ENCODE measurements at places on chromosomes 12 and 14.

GRCh38 chr14:25953532-25954139 lies 644.2 kb downstream of the NOVA1 start:
- no peak for DNase-seq

DNA sequence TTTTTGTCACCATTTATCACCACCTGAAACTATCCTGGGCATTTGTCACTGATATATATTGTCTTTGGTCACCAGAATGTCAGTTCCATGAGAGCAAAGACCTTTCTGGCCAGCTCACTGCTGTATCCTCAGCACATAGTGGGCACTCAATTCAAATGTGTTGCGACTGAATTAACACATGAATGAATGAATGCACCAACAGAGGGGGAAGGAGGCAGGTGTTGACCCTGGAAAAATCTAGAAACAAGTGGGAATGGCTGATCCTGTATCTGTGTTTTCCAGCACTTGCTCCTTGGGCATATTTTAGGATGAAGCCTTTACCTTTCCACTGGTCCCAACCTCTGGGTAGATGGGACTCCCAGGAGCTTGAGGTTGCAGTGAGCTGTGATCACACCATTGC lies 3.4 kb upstream of the NCOR2 start:
- no peak for DNase-seq

DNA sequence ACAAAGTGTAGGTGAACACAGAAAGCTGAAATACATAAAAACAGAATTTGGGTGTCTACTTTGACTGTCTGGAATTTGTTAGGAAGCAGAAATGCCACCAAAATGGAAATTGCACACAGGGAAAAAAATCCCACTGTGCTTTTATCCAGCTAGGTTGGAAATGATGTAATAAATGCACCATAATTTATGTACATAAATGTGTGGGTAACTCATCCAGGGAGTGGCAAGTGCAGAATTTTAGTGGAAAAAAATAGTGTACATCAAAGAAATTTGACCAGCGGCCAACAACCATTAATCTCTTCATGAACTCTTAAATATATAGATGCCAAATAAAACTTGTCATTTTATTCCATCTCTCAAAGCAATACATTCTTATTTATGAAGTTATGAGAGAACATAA lies 105.6 kb downstream of the LLPH start:
- DNase-seq = no peak

DNA sequence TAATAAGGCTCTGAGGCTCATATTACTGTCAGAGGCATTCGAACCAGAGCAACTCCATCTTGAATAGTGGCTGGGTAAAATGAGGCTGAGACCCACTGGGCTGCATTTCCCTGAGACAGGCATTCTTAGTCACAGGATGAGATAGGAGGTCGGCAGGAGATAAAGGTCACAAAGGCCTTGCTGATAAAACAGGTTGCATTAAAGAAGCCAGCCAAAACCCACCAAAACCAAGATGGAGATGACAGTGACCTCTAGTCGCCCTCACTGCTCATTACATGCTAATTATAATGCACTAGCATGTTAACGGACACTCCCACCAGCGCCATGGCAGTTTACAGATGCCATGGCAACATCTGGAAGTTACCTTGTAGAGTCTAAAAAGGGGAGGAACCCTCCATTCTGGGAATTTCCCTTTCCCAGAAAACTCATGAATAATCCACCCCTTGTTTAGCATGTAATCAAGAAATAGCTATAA lies 18.1 kb upstream of the PRICKLE1 start:
- no peak for DNase-seq

- DNase-seq = no peak
Measured at GRCh38 chr12:13124656-13125505, 21.4 kb upstream of the GSG1 start.

DNA sequence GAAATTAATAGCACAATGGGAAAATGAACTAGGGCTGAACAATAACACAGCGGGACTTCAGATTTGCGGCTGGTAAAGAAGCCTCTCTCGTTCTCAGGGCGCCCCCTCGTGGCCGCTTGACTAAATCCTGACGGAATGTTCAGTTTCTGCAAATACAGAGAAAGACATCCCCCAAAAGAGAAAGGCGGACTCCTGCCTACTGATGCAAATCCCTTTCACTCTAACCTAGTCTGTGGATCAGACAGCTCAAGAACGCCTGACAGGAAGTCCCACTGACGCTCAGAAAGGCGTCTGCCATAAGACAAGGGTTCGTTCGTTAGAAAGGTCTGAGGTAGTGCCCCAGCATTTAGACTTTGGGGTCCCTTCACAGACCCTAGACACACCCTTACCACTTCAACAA lies 2.5 kb downstream of the NUAK1 start:
- DNase-seq = peak; percentile 23

GRCh38 chr14:96001866-96002497 lies 37.2 kb upstream of the C14orf132 start:
- DNase-seq = no peak

- DNase-seq = no peak
Measured at GRCh38 chr12:59634254-59634653, 38.4 kb downstream of the SLC16A7 start.

DNA sequence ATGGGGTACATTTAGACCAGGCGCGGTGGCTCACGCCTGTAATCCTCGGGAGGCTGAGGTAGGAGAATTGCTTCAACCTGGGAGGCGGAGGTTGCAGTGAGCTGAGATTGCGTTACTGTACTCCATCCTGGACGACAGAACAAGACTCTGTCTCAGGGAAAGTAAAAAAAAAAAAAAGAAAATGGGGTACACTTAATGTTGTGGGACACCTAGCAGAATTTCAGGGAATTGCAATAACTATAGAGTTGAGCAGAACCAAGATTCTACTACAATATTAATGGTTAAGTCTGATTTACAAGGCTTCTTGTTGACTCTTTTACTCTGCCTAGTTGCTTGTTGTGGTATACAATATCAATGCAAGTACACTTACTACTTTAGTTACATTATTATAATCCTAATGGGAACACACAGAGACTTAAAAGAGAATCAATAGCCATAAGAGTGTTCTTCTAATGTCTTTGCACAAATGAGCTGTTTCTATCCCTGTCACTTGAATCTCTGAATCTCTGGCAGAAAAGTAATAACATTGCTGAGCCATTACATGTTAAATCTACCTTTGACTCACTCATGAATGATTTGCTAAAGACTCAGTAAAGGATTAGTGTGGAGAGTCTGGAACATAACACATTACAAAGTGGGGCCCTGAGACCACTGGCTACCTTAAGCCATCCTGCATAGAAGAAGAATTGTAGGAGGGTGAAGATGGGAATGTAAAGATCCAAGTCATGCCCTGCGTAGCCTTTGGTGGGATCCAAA lies 22.7 kb downstream of the BEST3 start:
- no peak for DNase-seq

DNA sequence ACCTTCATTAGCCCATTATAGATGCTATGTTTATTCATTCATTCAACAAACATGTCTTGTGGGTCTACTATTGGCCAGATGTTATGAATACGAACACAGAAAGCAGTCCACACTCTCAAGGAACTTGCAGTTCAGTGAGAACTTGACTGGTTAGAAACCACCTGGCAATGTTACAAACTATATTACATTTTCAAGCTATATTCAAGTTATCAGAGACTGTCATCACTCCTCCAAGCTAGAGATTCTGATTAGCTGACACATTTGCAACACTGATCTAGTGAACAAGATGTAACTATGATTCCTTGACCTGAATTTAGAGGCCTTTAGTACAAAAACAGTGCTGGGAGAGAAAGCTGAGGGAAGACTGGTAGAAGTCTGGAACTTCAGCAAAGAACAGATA lies 170.7 kb upstream of the EEA1 start:
- no peak for DNase-seq

GRCh38 chr12:63304887-63305316 lies 153.9 kb upstream of the AVPR1A start:
- DNase-seq = no peak

- DNase-seq = no peak
Measured at GRCh38 chr12:17017402-17017801, 411.4 kb upstream of the LMO3 start.

- DNase-seq = no peak
Measured at GRCh38 chr12:52250048-52250990, 17.3 kb downstream of the KRT7 start.

GRCh38 chr12:87775784-87776183 lies 253.4 kb downstream of the C12orf50 start:
- DNase-seq = no peak

- no peak for DNase-seq
Measured at GRCh38 chr12:68259318-68259940, 6.0 kb upstream of the IL22 start.

GRCh38 chr14:22807432-22808087 lies 7.7 kb downstream of the SLC7A7 start:
- DNase-seq = no peak

DNA sequence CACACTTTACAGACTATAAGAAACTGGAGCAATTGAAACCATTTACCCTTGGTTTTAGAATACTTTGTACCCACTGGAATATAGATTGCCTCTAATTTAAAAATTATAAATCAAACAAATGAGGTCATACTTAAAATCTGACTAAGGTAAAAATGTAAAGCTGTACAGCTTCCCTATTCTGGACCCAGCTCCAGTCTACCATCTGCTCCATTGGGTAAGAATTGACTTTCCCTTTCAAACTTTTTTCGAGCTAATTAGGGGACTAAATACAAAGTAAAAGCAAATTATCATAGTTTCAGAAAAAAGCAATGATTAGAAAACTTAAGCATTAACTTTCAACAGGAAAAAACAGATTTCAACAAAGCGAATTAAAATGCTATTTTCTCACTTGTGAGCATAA lies 4.3 kb downstream of the KRR1 start:
- DNase-seq = no peak

DNA sequence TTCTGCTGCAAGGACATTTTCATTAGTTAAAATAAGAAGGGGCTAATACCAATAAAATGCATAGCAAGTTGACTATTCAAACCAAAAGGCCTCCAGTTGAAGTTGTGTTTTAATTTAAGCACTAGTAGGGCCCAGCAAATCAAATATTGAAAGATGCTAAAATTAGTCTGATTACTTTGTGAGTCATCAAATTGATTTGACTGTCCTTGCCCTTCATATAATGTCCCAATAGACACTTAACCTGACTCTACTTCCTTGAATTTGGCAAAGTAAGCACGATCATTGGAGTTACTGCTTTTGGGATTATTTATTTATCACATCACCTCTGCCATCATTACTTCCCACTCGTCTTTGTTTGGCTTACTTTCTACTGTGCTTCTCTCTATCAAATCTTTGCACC lies 798.5 kb downstream of the DIO2 start:
- DNase-seq = no peak

- no peak for DNase-seq
Measured at GRCh38 chr12:21831791-21832344, 57.4 kb upstream of the KCNJ8 start.

GRCh38 chr14:104726600-104727451 lies 2.8 kb downstream of the ADSS1 start:
- DNase-seq = no peak

DNA sequence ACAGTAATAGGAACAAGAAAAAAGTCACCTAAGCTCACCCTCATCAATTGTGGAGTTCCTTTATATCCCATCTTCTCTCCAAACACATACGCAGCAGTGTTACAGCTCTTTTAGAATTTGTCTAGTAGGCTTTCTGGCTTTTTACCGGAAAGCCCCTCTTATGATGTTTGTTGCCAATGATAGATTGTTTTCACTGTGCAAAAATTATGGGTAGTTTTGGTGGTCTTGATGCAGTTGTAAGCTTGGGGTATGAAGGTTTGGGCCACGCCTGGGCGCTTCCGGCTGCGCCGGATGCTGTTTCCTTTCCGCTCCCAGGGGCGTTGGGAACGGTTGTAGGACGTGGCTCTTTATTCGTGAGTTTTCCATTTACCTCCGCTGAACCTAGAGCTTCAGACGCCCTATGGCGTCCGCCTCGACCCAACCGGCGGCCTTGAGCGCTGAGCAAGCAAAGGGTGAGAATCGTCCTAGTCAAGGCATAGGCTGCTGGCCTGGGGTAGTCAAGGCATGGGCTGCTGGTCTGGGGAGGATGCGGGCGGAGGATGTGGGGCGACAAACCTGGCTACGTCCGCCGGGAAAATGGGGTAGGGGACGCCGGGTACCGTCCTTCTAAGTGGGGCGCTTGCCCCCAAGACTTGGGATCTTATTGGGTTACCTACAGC lies at the start of the genes C12orf57 and RNU7-1:
Gene C12orf57, plus strand, starts transcription at position 301 of the 659 bp plus-strand sequence. Its CDS starts 100 bp downstream, at position 401.
Gene RNU7-1, plus strand, starts transcription at position 95 of the 659 bp plus-strand sequence.
- peak; percentile 53 for DNase-seq

GRCh38 chr12:131805421-131805820 lies 22.8 kb upstream of the MMP17 start:
- no peak for DNase-seq

DNA sequence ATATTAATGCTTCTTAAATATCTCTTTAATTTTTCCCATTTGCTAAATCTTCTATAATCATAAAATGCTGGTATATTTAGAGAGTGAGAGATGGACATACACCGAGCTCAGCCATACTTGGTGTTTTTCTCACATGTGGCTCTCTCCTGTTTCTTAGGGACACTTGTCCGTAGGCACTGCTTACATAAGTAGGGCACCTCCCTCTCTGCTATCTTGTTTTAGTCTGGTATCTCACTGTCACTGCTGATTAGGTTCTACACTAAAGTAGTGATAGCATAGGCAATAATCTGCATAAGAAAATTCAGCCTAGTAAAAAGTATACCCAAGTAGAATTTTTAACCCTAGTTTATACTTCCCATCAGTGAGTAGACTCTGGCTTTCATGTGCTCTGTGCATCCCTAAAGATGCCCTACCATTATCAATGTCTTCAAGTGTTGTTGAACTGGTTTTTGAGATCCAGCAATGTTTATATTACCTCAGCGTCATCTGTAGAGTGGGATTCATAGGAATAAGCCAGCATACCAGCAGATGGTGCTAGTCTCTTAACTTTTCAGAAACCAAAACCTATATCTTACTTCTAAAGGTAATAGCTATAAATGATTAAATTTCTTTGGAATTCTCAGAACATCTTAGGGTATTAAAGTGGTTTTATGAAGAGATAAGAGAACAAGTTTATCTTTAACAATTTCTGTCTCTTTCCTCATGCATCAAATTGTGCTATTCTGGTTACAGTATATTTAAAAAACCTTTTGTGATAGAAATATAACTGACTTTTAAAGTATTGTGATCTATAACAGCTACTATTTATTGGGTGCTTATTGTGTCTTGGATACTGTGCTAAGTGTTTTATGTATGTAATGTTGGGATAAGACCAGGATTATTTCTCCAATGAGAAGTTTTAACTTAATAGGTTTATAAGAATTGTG lies 32.9 kb downstream of the ARID2 start:
- no peak for DNase-seq

- DNase-seq = no peak
Measured at GRCh38 chr14:76186308-76187027, 34.7 kb downstream of the GPATCH2L start.

DNA sequence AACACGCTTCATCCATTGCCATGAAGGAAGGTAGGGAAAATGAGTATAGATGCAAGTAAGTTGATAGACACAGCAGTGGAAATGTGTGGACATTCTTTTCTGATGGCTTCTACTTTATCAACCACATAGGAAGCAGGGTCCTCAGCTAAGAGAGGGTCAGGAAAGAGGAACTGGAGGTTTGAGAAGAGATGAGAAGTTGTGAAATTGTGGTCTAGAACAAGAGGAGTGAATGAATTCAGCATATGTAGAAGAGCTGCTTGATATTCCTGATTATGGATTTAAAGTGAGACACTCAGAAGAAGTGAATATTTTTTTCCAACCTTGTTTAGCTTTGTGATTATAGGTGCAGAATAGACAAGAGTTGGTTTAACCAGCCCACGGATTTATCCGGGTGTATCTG lies 128.5 kb downstream of the SLC15A5 start:
- DNase-seq = no peak

Data from stimulated activated CD4-positive, alpha-beta T cell treated with anti-CD3 and anti-CD28 coated beads, Interleukin-15, amount 100 ng/mL, for 1 hour (primary cell).